ENCODE measurements at places on chromosomes 7 and 10.

DNA sequence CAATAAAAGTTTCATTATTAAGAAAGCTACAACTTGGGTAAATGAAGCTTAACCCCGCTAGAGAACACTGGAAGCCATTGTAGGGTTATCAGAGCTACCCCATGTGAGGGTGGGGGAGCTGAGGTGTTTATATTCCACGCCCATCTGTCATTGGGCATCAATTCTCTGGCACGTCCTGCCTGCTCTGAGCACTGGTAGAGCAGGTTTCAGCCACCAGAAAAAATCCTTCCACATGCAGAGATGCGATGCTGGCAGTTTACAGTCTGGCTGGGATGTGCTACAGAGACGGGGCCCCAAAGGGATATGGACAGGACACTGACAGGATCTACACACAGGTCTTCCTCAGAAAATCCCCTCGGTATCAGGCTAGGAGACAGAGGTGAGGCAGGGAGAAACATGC is 15.9 kb upstream of the RAPGEF5 start:
- peak; percentile 45 for DNase-seq

DNA sequence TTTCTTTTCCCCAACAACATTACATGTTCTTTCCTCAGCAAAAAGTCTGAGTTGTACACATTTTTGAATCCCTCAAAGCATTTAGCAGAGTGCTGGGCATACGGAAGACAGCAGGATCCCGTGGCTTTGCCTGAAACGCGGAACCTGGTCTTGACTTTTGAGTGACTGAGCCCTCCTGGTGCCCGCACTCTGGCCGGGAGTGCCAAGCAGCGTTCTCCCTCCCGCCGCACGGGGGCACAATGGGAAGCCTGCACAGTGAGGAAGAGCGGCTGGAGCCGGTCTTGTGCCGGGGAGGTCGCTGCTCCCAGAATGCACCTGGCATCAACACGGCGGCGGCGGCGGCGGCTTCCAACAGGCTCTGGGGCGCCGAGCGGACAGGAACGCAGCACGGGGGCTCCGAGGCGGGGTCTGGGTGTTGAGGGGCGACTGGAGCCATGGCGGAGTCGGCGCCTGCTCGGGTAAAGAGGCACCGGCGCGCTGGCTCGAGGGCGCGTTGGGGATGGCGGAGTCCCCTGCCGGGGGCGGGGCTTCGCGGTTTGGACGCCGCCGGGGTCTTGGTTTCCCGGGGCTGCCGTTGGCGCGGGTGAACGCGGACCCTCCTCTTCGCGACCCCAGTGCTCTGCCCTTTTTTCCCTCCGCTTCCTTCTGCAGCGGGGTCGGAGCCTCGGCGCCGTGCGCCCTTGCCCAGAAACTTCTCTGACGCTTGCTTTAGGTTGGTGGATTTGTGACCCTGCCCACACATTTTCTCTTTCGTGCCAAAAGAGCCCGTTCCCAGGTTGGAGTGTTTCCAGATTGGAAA is at the start of gene ZNF212:
TSS of gene ZNF212 (plus strand) at position 307 of the 799 bp plus-strand sequence. CDS start at position 435, 128 bp downstream.
- peak; percentile 93 for DNase-seq

- no peak for DNase-seq
Observed at GRCh38 chr7:25522727-25523126, 294.4 kb upstream of the NPVF start.

DNA sequence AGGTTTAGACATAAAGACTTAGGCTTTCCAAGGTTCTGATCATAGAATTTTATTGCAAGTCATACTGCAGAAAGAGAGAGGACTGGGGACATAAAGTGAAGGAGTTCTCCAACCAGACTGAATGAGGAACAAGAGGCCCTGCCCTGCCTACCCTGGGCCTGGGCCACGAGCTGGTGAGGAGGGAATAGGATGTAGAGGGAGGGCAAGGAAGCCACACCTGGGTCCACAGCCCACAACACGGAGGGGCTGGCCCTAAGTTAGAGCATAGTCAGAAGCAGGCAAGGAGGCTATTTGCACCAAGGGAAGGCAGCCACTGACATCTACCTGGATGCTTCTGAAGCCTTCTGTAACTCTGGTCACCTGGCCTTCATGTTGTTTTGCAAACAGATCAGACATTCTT is 82.2 kb upstream of the CXCL12 start:
- DNase-seq, result no peak

- no peak for DNase-seq
Observed at GRCh38 chr10:3046210-3046779, 21.1 kb upstream of the PFKP start.

Measured in NCI-H82 (cell line).